ENCODE measurements at places on chromosomes 4 and X. TPM values are rescaled to one million over a fixed set of nuclear protein-coding genes. Genes with fewer than 3 reads are reported as not detected.

GRCh38 chr4:39715788-39716187 lies 17.9 kb downstream of the UBE2K start:
- H3K4me1 ChIP-seq, result peaks cover 13% of the 10 kb centered on the region
- peaks cover 10% of the 10 kb centered on the region for H3K36me3 ChIP-seq
- peaks cover 2% of the 10 kb centered on the region for H3K27me3 ChIP-seq
- no peak overlapping the region for H3K4me3 ChIP-seq
- peak overlapping the region; percentile 36 for H3K27ac ChIP-seq
- DNase-seq, result no peak

DNA sequence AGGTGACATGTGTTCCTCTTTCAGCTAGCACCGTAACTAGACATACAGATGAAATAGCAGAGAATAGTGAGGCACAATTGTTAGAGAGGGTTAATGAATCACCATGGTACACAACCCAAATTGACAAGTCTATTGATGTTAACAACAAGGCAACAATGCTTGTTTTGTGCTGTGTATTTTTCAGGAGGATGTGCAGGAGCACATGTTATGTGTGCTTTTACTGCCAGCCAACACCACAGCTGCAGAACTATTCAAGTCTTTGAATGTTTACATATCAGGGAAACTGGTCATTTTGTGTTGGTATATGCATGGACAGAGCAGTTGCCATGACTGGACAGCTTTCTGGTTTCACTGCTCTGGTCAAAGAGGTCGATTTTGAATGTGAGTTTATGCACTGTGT lies 32.8 kb downstream of the STBD1 start:
- H3K27ac ChIP-seq, result no peak overlapping the region
- no peaks in the 10 kb centered on the region for H3K27me3 ChIP-seq
- no peaks in the 10 kb centered on the region for H3K4me1 ChIP-seq
- H3K4me3 ChIP-seq, result no peak overlapping the region
- H3K36me3 ChIP-seq, result peaks cover 4% of the 10 kb centered on the region

DNA sequence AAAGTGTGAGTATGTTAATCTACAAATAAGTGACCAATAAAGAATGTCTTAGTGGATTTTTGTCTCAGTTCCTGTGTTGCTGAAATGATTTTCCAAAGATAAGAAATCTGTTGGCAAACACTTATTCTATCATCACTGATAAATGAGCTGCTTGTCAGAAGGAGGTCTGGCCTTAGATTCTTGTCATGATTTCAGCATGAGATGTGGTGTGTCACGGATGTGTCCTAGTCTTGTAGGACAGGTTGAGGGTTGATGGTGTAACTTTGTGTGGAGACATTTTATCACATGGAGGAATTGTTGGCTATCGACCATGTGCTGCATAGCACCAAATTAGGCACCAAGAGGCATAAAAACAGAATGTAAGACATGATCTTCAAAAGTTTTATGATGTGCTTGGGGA lies 31.8 kb upstream of the LIMCH1 start:
- no peak for DNase-seq
- peaks cover 8% of the 10 kb centered on the region for H3K36me3 ChIP-seq
- H3K4me1 ChIP-seq, result no peaks in the 10 kb centered on the region
- peaks cover under 1% of the 10 kb centered on the region for H3K27me3 ChIP-seq
- no peak overlapping the region for H3K27ac ChIP-seq

GRCh38 chr4:158802914-158803313 lies 34.1 kb downstream of the FNIP2 start:
- peaks cover 39% of the 10 kb centered on the region for H3K4me1 ChIP-seq
- no peak overlapping the region for H3K4me3 ChIP-seq
- peaks cover 4% of the 10 kb centered on the region for H3K27me3 ChIP-seq
- no peak overlapping the region for H3K27ac ChIP-seq

DNA sequence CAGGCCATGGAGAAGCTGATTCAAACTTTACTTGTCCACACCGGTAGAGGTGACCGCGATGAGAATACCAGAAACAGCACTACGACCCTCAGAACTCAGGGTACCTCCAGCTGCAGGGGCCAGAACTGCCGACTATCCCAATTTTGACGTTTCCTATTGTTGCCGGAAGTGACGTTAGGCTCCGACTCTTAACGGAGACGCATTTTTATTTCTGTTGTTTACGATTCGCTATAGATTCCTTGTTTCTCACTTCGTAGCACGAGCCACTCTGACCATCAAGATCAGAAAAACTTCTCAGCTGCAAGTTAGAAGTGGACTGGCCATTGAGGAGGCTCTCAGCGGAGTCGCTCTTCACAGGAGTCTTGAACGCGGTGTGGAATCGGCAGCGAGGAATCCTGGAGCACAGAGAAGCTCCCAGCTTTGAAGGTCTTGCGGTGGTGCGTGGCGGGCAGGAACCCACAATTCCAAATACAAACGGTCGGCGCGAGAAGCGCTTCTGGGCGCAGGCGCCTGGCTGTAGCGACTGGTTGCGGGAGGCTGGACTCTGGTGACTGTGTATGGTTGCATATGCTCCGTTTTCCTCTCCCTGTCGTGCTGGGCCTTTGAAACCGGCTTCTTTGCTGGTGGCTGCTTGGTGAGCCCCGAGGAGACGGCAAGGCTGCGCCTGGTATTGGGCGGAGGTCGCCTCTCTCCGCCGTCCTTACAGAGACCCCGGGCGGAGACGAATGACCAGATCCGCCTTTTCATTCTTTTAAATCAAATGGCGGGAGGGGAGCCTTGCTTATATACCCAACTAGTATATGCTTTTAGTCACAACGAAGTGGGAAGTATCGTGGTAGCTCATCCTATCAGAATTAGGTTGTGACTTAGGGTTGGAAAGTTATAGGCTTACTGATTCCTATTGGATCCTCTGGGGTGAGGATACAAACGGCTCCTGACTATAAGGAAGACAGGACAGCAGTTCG lies at the start of the genes CEP44 and FBXO8:
Gene CEP44, plus strand, starts transcription at position 405 of the 965 bp plus-strand sequence. CDS start 15,211 bp downstream, outside the sequence.
Gene FBXO8, minus strand, starts transcription at position 161 of the 965 bp plus-strand sequence. CDS start 20,575 bp downstream, outside the sequence.
- peaks cover 9% of the 10 kb centered on the region for H3K36me3 ChIP-seq
- DNase-seq, result peak; percentile 78
- H3K4me1 ChIP-seq, result peaks cover 21% of the 10 kb centered on the region
- H3K27ac ChIP-seq, result peak within 1 kb of the TSS; percentile 100

DNA sequence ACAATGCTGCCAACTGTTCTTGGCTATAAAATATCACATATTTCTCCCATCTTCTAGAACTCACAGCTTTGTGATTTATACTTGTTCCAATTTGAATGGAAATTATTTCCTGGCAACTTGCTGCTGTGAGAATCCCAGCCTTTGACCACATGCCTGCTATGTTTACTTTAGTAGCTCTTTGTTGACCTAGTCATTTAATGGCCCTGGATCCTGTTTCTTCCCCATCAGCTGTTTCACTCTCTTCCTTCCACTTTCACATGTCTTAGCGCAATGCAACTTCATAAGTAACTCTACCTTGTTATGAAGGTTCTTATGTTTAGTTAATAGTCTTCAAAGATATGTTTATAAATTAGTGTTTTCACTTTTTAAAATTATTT lies 1973.6 kb upstream of the AGA start:
- H3K27ac ChIP-seq, result no peak overlapping the region
- H3K36me3 ChIP-seq, result no peaks in the 10 kb centered on the region
- H3K4me3 ChIP-seq, result no peak overlapping the region
- H3K4me1 ChIP-seq, result no peaks in the 10 kb centered on the region
- H3K27me3 ChIP-seq, result no peaks in the 10 kb centered on the region
- no peak for DNase-seq

GRCh38 chr4:183142571-183143550 lies 43.8 kb downstream of the WWC2 start:
- peaks cover 2% of the 10 kb centered on the region for H3K27me3 ChIP-seq
- H3K27ac ChIP-seq, result peak overlapping the region; percentile 98
- peak; percentile 70 for DNase-seq
- H3K4me1 ChIP-seq, result peaks cover 48% of the 10 kb centered on the region
- H3K36me3 ChIP-seq, result no peaks in the 10 kb centered on the region
- peak overlapping the region; percentile 55 for H3K4me3 ChIP-seq

GRCh38 chrX:24371391-24371972 lies 11.0 kb downstream of the SUPT20HL1 start:
- no peak overlapping the region for H3K27ac ChIP-seq
- H3K4me3 ChIP-seq, result peak overlapping the region; percentile 81
- no peaks in the 10 kb centered on the region for H3K36me3 ChIP-seq

DNA sequence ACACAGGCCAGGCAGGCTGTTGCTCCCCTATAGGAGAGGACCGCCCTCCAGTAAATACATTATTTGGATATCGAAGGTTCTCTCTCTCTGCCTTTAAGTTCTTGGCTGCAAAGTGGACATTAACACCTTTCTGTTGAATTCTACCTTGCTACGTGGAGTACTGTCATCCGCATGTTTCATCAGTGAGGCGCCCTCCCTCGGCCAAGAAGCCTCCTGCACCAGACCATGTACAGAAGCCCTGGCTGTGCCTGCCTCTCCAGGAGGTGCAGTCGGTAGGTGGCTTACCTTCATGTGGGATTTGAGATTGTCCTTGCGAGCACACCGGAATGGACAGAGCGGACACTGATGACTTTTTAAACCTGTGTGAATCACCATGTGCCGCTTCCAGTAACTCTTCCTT lies 46.7 kb downstream of the ZNF827 start:
- no peaks in the 10 kb centered on the region for H3K36me3 ChIP-seq
- peak overlapping the region; percentile 41 for H3K27ac ChIP-seq
- peaks cover 6% of the 10 kb centered on the region for H3K27me3 ChIP-seq
- peak overlapping the region; percentile 1 for H3K4me3 ChIP-seq
- DNase-seq, result no peak

DNA sequence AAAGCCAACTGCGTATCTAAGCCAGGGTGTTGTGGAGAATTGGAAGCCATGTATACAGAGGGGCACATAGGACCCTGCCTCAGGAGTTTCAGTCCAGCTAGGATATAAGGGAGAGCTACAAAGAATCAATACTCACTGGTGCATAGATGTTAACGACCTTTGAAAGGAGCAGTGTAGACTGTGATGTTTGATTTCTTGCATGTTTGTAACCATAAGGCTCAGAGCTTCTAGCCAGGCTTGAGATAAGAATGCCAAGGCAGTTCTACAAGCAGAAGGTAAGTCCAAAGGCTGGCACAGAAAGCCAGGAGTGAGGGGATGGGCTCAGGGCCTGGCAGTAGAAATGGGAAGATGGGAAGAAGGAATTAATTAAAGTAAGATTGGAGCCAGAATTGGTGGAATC lies 75.7 kb downstream of the CC2D2A start:
- peaks cover 2% of the 10 kb centered on the region for H3K27me3 ChIP-seq
- H3K4me3 ChIP-seq, result no peak overlapping the region
- H3K36me3 ChIP-seq, result no peaks in the 10 kb centered on the region
- peaks cover 2% of the 10 kb centered on the region for H3K4me1 ChIP-seq
- DNase-seq, result no peak
- no peak overlapping the region for H3K27ac ChIP-seq

REPS2 gene
- total RNA-seq, result 3.1 TPM

AFAP1 gene
- total RNA-seq, result 528 TPM
